ENCODE measurements at places on chromosomes 2 and 18.

- DNase-seq: no peak
Measured at GRCh38 chr2:124323321-124323720, 298.2 kb downstream of the CNTNAP5 start.

- no peak for DNase-seq
Measured at GRCh38 chr2:69059731-69060290, 46.8 kb downstream of the ANTXR1 start.

DNA sequence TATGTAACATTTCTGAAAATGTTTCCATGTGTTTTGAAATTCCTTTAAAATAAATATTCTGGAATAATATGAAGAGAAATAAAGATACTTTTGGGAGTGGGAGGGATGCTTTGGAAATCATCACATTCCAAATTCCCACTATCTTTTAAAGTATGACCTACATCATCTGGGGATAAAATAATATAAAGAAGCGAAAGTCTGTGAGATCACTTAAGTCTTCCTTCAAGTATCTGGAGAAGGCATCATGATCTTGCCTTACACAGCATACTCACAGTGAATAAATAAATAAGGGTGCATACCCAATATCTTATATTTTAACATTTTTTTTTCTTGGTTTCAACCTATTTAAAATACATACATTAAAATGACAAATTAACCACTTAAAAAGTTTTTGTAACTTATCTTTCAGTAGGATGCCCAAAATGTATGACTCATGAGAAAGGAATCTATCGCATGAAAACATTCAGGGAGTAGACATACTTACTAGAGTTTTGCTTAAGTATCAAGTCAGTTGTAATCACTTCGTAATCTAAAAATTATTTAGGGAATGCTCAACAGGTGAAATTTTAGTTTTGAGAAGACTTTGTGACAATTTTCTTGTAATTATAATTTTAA, 248.3 kb upstream of the COL3A1 start:
- DNase-seq: peak; percentile 17

DNA sequence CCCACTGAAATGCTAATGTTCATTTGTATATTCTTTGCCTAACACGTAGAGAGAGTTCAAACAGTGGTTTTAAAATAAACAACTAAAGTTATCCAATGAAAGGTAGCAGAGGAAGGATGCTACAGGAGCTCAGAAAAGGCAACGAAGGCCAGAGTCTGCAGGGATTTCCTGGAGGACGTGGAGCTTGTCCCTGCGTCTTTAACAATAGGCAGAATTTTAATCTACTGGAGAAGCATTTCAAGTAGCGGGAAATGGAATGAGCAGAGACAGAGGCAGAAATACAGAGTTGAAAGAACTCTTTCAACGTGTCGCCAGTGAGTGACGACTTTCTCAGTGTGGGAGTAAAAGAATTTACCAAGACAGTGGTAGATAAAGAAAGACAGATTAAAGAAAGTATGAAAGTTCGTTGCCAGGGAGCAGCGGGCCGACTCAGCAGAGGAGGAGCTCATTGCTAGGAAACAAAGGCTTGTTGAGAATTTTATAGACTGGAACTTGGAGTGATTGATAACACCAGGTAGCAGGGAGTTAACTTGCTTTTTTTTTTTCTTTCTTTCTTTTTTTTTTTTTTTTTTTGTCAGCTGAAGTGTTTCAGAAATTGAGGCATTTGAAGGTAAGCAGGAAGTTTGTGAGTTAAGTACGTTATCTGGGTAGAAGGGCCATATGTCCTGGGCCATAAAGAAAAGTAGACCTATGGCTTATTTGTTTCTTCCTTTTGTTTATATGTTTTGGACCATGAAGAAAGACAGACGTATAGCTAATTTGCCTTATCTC, 625 bp upstream of the NBAS start:
- no peak for DNase-seq

- no peak for DNase-seq
Measured at GRCh38 chr2:98422449-98422848, 22.2 kb upstream of the INPP4A start.

DNA sequence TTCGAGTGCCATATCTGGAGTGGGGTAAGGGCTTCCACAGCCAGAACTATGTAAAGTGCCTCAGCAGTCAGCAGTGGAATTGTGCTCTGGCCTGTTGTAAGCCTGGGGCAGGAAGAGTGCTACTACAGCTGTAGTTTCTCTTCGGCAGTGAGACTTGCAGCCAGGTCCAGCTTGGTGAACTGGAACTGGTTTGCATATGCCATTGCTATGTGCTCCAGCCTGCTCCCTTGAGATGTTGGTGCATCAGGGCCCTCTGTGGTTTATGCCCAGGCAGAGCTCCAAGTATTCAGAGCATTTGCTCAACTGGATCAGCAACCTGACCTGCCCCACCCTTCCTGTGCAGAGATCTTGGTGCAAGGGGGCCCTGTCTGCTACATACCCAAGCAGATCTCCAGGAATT, 47.8 kb downstream of the ZNF804A start:
- peak; percentile 17 for DNase-seq

DNA sequence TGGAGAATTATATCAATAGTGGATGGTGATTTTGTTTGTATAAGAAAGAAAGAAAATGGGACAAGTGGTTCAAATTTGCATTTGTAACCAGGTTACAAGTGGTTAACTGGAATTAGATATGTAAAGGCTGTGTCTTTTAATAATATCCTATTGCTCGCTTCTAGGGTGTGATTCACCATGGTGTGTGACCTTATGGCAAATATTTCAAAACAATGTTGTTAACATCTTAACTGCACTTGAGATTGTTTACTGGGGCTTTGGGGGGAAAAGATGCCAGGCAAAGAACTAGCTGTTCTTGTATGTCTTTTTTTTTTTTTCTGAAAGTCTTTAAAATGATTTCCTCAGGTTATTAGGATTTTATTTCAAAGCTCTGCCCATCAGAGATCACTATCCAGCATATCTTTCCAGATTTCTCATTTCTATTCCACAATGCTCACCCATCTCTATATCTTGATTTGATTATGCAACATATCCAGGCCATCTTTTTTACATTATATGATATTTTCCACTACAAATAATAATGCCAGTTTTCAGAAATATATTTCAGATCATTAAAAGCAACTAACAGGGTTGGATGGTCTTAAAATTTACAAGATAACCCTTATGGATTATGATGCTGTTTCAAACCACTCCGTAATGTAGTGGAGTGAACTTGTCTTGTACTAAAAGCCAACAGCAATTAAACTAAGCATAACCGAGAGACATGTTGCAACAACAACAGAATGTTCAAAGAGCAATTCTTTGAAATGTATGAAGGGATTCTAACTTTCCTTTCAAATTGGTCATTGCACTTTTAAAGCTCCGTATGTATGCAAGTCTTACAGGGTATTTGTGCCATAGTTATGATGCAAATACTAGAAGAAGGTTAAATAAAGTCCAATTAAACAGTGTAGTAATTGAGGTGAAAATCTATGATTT, 341.5 kb upstream of the ETAA1 start:
- DNase-seq: no peak

DNA sequence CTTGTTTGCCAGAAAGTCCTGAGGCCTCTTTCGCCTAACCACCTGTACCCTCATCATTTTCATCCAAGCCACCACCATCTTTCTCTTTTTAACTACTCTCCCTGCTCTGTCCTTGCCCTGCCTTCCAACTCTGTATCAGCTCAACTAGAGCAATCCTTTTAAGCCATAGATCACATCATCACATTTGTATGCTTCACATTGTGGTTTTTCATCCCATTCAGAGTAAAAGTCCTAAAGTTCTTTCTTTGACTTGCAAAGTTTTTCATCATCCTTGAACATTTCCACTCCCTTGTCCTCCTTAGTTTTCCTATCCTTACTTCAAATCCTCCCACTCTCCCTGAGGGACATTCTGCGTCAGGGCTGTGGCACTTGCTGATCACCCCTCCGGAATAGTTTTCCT, 73.9 kb downstream of the SLC39A10 start:
- no peak for DNase-seq

DNA sequence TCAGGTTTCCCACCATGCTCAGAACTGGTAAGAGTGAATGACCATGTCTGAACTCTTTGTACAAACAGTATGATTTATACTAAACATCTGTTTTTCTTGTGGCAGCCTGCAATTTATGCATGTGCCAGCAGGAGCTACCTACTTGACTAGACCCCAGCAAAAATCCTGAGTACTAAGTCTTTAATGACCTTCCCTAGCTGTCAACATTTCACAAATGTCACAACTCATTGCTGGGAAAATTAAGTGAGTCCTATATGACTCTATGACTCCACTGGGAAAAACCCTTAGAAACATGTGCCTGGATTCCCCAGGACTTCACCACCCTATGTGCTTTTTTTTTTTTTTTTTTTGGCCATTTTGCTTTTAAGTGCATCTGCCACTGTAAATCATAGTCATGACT, 1225.8 kb downstream of the SUCLG1 start:
- no peak for DNase-seq

GRCh38 chr2:24617424-24617823, 126.4 kb downstream of the NCOA1 start:
- no peak for DNase-seq

DNA sequence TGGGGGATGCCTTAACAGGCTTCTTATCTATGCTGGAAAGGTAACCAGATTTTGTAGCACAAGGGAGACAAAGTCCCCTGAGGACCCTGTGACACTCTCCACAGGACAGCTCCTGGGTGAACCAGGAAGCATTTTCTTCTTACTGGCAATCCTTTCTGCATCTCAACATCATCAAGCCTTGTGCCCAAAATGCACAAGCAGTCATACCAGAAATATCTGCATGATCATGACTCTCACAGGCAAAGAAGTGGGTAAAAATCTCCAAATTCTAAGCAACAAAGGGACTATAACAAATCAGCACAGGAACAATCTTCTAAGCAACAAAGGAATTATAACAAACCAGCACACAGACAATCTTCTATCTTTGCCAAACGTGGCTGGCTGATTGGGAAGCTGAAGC, 99.1 kb upstream of the CD226 start:
- DNase-seq: no peak

GRCh38 chr2:223856584-223856983, 19.2 kb upstream of the AP1S3 start:
- DNase-seq: no peak

DNA sequence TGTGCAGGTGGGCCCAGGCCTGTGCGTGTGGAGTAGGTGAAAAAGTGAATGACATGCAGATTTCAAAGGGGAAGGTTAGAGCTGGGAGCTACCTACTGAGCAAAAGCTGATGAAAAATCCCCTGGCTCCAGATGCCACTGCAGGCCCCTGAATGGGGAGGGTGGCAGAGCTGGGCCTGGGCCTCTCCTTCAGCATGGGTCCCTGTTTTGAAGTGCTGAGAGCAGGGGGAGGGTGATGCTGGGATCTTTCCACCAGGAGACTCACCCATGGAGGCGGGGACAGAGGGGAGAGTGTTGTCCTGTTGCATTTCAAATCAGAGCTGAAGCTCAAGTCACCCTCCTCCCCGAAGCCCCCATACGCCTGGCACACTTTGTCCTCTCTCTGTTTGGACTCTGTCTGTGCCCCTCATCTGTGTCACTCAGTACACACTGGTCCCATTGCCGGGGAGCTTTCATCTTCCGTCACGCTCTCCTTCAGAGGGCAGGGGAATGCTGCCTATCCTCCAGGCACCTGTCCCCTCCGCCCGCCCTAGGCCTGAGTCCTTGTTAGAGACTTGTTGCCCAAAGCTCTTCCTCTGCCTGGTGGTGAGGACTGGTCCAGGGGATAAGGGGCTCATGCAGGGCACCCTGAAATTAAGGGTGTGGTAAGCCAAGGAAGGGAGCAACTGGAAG, 206.6 kb downstream of the HAUS1 start:
- no peak for DNase-seq

- DNase-seq: peak; percentile 81
Measured at GRCh38 chr18:2981212-2981728, 31.7 kb downstream of the LPIN2 start.

- DNase-seq: no peak
Measured at GRCh38 chr2:31903109-31903780, 107.6 kb downstream of the MEMO1 start.

DNA sequence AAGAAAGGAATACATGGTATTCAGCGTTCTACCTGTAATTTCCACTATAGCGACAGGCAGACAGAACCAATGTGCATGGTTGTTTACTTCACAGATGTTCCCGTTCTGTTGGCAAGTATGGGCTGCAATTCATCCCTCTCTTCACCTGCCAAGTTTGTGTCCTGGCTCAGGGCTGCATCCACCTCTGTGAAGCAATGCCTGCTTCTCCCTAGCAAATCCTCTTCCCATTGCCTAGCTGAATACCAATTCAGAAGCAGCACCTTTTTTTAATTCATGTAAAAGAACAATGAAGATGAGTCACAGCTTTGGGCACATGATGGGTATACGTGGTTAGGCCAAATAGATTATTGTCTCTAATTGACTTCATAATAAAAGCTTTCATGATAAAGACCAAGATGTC, 54.7 kb upstream of the LRATD1 start:
- DNase-seq: no peak

GRCh38 chr18:78699499-78699898, 280.1 kb upstream of the SALL3 start:
- no peak for DNase-seq

Measured in AG04449 (cell line).